ENCODE measurements at places on chromosomes 6 and 20.
A peak's percentile ranks its signal among the peaks of the same experiment; 100 is the strongest.

- DNase-seq = no peak
These were observed 398.3 kb downstream of the UTRN start for GRCh38 chr6:144683216-144684070.

DNA sequence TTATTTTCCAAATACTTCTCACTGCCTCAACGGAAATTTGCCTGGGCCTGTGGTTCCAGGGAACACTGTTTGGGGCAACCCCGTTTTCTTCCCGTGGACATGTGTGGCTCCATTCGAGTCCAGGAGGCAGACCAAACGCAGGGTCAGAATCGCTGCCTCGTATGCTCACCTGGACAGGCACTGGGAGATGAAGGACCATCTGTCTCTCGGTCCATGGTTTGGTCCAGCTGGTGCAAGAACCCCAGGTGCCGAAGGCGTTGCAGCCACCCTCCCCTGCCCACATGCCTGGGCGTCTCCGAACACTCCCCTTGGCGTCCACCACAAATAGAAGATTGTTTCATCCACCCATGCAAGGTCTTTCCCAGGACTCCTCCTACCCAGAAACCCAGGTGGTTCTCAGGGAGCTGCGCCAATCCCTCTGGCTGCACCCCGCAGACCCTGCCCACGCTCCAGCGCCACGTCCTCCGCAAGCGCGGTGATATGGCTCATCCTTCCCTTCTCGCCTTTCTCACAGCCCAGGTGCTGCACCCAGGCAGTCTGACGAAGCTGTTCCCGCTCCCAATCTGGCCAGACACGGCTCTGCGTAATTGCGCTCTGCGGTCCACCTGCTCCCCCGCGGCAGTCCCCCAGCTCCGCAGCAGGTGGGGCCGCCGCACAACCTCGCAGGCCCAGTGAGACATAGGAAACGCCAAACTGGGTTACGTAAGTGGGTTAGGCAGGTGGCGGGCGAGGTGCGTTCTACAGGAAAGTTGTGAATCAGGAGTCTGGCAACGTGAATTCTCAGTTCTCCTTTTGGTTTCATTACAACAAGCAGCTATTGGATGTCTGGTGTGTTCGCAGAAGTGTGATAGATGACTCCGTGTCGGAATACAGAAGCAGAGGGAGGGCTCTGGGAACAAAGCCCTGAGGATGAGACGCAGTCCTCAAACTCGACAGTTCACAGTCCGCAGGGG is 146.2 kb upstream of the ECI2 start:
- DNase-seq = no peak

GRCh38 chr6:150176659-150177058 is 33.8 kb downstream of the PPP1R14C start:
- DNase-seq = no peak

DNA sequence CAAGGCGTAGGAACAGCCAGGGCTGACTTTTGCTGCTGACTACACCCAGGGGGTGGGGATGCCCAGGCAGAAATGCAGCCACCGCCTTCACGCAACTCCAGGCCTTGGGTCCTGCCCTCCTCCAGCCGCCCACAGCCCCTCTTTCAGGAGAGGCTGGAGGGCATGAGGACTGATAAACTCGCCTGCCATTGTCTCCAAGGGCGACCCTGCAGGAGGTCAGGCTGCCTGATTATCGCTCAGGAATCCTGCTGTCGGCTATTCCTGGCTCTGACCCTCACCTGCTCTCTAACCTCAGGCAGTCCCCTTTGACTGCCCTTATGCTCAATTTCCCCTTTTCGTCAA is 62.0 kb upstream of the HDDC2 start:
- no peak for DNase-seq

DNA sequence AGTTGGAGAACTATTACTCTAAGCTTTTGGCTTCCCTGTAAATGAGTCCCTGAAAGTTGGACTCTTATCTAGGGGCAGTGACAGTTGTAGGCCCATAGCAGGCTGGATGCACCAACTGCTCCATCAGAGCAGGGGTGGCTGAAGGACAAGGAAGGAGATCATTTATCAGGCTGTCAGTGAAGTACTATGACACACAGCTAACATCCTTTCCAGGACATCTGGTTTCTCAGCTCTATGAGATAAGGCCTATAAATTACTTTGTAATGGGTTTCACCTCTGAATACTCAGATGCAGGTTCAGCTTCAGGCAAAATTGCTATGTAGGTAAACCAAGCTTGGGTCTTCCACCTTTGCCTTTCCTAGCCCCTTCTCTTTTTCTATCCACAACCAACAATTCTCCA is 468.5 kb downstream of the KIF16B start:
- no peak for DNase-seq

DNA sequence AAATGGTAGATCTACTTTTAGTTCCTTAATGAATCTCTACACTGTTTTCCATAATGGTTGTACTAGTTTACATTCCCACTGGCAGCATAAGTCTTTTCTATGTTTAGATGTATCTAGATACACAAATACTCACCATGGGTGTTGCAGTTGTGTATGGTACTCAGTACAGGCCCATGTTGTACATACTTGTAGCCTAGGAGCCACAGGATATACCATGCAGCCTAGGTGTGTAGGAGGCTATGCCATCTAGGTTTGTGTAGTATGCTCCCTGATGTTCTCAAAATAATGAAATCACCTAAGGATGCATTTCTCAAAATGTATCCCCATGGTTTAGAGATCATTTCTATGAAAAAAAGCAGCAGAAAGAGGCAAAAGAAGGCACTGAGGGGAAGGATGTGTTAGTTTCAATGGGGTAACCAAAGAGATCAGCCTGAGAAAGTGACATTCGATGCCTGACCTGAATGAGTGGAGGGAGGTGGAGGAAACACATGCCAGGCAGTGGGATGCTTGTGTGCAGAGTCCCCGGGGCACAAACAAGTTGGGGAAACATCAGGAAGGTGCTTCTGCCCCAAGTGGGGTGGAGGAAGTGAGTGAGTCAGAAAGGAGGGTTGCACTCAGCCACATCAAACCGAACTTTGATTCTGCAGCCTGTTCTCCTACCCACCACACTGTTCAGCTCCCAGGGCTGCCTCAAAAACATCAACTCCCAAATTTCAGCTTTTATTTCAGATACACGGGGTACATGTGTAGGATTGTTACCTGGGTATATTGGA is 191.2 kb downstream of the ZNF217 start:
- DNase-seq = no peak

DNA sequence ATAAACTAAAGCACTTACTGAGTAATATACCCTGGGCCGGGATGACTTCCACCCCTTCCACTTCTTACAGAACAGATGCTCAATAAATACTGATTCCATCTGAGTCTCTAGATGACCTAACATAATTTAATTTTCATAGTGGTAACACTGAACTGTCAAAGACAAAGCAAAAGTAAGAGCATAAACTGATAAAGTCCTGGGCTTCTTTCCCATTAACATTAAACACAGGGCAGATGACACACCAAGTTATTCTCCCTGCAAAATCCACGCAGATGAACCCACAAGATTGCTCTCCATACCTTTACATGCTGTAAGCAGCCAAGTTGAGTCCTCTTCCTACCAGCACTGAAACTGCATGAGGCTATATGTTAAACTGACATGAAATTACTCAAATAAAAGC is 27.1 kb downstream of the AGPAT4 start:
- no peak for DNase-seq

- no peak for DNase-seq
These were observed 72.7 kb downstream of the KHDC1L start for GRCh38 chr6:73152556-73152955.

GRCh38 chr6:82995066-82995465 is 70.6 kb downstream of the UBE3D start:
- no peak for DNase-seq

- peak; percentile 38 for DNase-seq
These were observed 3.8 kb upstream of the E2F1 start for GRCh38 chr20:33689973-33690372.

DNA sequence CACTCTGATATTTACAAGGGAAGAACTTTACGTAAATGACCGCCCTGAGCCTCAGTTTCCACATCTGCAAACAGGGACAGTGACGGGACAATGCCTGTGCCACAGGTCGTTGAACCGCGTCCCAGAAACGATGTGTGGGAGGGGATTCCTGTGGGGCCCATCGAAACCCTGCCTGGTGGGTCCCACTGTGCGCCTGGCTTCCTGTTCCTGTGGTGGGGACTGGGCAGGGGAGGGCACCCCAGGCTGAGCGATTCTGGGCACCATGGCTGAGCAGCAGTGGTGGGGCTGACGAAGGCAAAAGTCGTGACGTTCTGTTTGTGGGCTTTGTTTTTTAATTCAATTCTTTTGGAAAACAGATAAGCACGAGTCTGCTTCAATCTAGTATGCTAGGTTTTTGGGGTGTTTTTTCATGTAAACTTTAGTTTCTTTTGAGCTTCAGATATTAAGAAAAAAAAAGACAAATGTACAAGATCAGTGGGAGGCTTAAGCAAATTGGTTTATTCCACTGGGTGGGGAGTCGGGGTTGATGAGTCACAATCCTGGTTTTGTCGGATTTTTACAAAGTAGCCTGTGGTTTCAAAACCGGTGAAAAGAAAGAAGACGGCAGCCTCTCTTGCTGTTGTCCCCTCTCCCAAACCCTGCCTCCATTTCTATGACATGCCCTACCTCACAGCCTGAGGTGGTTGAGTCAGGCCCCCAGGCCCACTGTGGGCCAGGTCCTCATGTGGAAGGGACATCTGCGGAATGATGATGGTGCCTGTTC is 40.4 kb downstream of the GNAS-AS1 start:
- no peak for DNase-seq

DNA sequence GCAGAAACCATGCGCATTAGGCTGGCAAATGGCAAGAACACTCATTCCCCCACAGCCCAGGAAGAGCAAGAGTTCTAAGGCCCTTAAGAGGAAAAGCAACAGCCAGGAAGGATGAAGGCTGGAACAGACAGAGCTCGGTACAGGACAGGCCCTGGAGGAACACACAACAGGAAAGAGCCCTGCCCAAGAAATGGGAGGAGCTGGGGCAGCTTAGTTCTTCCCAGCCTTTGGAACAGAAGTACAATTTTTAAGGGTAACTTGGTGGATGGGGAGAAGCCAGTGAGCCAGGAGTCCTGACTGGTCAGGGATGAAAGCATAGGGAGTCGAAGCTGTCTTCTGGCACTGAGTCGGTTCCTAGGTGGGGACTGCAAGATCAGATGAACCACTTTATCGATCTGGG is 32.4 kb downstream of the OR2B2 start:
- no peak for DNase-seq

DNA sequence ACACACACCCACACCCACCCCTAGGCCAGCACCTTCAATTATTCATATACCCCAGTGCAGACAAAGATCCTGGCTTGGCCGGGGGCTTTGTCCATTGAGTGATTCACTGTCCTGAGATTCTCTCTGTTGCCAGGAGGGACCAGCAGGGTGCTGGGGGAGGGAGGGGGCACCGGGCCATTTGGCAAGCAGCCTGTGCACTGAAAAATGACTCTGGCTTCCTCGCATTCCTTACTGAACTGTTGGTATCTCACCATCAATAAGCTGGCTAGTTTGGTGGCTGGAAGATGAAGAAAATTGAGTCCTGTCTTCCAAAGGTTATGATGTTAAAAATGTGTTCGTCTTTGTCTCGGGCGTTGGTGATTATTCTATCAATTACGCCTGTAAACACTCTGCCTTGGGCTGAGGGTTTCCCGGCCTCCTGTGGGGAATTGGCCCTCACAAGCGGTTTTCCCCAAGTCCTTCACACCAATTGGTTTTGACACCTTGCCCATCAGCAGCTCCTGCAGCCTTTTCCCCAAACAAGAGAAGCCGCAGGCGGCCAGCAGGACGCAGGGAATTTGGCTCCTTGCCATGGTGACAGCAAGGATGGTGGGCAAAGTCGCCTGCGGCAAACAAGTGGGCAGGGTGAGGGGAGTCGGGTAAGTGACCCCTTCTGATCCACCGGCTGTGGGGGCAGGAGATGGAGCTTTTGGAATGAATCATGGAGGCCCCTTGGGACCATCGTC is 4.9 kb downstream of the VSTM2L start:
- no peak for DNase-seq

DNA sequence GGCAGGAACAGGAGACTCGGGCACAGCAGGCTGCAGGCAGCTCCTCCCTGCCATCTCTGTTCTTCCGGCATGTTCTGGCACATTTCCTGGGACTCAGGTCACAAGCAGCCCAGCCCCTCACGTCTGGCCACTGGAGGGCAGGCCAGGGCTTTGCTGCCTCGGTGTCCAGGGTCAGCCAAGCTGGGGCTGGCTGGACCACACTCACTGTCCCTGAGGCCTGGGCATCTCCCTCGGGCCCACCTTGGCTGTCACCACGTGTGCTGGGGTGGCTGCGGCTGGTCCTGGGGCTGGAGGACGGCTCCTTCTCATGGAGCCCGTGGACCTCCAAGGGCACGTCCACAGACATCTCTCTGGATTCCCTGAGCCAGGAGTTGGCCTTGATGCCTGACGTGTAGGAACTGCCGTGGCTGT is 18.5 kb downstream of the FRMD1 start:
- DNase-seq = no peak

GRCh38 chr6:125913864-125914351 is 42.7 kb upstream of the HINT3 start:
- no peak for DNase-seq

GRCh38 chr6:7135755-7136154 is 28.0 kb downstream of the RREB1 start:
- no peak for DNase-seq

DNA sequence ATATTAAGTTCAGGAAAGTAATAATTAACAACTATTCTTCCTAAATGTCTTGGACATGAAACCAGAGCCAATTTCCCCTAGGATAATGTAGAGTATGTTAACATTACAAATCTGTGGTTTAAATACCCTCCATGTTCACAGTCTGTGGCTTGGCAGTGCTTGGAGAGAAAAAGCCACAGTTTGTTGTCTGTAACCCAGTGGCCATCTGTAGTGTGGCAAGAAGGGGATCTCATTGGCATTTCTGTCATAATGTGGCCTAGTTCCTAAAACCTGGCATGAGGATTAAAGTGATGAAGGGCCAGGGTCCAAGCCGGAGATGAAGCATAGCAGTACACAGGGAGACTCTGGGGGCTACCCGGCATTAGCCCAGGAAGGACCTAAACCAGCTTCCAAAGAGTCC is 31.2 kb downstream of the SYNE1 start:
- DNase-seq = no peak

GRCh38 chr20:9147547-9148024 is 78.7 kb downstream of the PLCB4 start:
- no peak for DNase-seq

DNA sequence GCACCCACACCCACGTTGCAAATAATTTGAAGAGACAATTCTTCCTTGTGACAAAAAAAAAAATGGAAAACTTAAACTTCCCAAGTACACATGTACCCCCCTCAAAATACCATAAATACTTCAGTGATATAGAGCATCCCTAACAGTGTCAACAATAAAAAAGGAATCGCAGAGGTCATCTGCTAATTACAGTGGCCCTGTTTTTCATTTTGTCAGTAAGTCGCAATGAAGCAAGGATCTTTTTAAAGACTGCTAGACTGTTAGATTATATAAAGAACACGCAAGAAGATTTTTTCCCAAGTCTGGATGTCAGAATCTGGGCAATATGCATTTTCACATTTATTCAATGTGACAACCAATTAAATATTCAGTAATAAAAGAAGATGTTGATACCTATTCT is 93.9 kb downstream of the EPB41L2 start:
- no peak for DNase-seq

DNA sequence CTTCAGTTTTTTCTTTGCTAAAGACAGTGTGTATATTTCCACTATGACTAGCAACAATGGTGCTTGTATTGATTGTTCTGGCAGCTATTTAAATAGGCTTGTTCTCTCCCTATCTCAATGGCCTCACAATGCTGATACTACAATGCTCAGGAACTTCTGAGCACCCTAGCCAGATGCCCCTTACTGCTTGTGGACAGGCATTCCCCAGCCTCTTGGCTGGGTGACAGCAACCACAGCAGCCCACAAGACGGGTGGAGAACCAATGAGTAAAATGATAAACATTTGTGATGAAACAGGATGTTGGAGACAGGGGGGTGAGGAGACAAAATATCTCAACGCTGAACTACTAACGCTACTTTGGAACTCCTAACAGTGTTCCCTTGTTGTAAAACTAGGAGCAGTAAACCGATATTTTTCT is 42.3 kb downstream of the HIVEP2 start:
- DNase-seq = peak; percentile 70
